ENCODE measurements at places on chromosomes 3 and 15.

- no peak for DNase-seq
Observed at GRCh38 chr15:56028430-56028829, 35.0 kb upstream of the NEDD4 start.

DNA sequence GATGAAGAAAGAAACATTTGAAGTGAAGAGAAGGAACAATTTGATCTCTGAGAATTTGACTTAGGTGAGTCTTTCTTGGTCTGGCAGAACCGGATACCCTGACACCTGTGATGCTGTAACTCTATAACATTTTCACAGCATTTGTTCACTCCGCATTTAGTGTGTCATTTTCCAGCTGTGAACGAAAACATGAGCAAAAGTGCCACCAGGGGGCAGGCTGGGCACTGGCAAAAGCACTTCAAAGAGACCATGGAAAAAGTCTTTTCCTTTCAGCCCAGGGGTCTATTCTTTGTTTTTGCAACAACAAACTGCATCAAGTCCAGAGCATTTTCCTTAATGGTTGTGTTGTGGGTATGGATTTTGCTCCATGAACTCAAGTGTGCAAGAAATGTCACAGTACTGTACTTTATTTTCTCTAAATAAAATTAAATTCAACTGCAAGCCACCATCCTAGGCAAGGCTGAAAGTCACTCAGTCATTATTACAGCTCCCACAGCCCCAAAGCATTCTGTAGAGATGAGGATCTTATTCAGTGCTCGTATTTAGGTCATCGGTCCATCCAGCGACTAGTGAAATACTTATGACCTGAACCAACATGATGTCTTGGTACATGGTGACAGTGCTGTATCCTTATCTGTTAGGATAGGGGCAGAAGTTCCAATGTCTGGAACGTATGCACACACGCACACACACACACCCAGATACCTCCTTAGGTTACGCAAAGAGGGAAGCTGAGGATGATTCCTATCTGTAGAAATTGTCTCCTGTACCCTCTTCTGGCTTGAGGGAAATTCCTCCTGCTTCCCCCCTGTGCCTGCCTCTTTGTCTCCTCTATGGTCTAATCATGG is 125.5 kb downstream of the GADL1 start:
- peak; percentile 64 for DNase-seq

DNA sequence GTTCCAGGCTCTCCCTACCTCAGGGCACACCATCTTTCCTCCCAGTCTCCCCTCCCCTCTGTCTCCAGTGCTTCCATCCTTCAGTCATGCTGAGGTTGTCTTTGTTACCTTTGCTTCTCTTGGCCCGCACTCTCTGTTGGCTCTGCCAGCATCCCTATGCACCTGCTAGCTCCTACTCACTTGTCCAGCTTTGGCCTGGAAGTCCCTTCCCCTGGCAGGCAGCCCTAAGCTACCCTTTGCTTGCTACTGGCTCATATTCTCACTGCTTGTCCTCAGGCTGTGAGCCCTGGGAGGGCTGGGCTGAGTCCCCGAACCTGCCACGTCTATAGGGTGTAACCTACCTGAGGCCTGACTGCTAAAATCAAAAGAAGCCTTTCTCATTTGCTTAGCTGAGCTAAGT is 122.7 kb downstream of the PGPEP1L start:
- DNase-seq: no peak

DNA sequence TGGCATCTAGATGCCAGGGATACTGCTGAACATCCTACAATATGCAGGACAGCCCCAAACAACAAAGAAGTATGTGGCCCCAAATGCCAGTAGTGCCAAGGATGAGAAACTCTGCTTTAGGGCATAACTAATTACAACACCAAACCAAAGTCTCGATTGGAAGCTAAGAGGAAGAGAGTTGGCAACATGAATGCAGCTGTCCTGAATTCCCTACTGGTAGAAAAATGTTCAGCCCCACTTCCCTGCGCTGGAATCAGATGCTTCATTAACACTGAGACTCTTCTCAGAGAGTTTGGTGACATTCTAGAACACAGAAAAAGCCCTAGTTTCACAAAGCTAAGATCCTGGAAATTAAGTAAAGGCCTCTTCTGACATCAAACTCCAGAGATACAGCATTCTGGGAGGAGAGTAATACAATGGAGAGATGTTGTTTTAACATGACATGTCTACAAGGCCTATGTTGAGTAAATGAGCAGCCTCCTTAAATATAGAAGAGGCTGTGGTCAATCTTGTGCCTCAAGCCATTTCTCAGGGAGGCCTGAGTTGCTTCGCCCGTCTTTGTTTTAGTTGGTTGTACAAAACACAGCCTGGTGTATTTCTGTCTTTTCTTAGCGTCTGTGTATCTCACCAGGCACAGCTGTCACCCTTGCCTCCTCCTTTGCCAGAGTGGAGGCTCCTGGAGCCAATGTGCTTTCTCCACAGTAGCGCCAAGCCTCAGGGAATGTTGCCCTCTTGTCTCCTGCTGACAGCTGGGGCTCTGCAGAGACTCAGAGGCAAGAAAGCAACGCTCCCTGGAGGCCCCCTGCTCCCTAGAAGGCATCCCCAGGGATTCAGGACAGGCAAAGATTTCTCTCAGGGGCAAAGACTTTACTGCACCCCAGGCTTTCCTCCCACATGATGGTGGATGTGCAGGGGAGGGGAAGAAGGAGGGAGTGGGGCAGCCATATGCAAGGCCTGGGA is 25.1 kb upstream of the CTNNB1 start:
- no peak for DNase-seq

GRCh38 chr3:129651435-129652202 is 45.1 kb upstream of the PLXND1 start:
- no peak for DNase-seq

GRCh38 chr15:39661776-39662175 is 80.9 kb downstream of the THBS1 start:
- no peak for DNase-seq

- DNase-seq: no peak
Observed at GRCh38 chr3:57559526-57559925, 3.5 kb downstream of the PDE12 start.

DNA sequence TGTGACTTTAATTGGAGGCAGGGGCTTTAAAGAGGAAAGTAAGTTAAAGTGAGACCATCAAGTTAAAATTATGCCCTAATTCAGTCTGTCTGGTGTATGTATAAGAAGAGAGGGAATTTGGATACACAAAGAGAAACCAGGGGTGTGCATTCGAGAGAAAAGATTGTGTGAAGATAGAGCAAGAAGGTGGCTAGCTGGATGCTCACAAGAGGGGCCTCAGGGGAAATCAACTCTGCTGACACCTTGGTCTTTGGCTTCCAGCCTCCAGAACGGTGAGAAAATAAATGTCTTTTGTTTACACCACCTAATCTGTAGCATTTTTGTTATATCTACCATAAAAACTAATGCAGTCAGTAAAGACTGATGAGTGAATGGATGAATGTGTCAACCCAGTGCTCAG is 907.3 kb upstream of the CFAP20DC start:
- no peak for DNase-seq

- no peak for DNase-seq
Observed at GRCh38 chr3:120098710-120099109, 4.5 kb upstream of the GSK3B start.

GRCh38 chr3:133066026-133066425 is 27.8 kb downstream of the TMEM108 start:
- no peak for DNase-seq

GRCh38 chr3:127124120-127124519 is 68.8 kb upstream of the PRR23E start:
- no peak for DNase-seq

DNA sequence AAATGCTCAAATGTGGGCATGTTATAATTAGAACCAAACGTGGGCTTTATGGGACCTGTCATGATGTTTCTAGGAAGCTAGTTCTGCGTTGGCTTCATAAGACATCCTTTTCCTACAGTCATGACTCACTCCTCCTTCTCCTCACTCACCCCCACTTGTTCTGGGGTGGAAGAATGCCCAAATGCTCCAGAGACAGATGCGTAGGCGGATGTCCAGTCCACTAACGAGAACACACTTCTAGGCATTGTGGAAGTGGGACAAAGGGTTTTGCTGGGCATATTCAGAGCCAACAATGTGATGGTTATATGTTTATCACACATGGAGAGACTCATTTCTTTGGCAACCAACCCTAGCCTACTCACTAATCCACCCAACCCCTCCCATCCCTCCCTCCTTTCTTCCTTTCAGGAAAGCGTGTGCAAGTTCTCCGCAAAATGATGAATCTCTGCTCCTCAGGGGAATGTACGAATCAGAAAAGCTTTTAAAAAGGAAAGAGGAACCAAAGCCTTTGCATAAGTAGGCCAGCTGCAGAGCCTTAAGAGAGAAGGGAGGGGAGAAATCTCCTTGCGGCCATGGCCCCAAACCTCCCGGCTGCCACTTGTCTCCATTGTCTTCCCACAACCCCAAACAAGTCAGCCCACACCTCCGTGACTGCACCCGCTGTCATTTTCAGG is 123.0 kb upstream of the SPRED1 start:
- peak; percentile 13 for DNase-seq

DNA sequence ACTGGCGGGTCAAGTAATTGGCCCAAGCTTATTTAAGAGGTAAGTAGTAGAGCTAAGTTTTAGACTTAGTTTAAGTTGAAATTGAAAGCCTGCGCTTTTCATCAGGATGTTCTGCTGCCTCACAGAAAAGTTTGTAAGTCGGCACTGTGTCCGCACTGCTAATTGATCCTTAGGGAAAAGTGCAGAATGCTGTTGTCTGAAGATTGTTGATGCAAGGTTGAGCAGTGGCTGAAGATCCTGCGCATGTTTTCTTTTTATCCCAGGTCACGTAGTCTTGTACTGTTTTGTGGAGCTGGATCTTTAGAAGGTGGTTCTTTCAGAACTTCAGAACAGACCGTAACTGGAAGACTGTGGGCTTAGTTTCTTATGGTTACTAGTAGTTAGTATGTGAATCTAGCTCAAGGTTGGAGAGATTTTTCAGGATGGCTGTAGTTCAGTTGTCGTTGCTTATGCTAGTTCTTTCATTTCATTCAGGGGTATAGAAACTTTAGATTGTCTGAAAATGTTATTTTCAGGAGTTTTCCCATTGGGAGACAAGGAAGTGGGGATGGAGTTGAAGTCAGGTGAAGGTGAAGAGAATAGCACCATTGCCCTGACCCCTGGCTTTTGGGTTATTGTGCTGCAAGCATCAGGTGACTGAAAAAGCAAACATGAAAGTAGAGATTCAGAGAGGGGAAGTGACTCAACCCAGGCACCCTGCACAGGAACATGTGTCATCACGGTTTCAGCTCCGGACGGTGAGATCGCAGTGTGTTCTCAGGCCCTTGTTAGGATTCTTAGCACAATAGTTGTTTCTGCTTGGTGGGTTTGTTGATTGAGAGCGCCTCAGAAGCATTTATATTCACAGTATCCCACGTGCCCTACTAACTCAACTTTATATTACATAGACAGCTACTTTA is 32.8 kb downstream of the AKAP13 start:
- DNase-seq: peak; percentile 83

- DNase-seq: no peak
Observed at GRCh38 chr3:30951826-30952225, 57.4 kb upstream of the GADL1 start.

DNA sequence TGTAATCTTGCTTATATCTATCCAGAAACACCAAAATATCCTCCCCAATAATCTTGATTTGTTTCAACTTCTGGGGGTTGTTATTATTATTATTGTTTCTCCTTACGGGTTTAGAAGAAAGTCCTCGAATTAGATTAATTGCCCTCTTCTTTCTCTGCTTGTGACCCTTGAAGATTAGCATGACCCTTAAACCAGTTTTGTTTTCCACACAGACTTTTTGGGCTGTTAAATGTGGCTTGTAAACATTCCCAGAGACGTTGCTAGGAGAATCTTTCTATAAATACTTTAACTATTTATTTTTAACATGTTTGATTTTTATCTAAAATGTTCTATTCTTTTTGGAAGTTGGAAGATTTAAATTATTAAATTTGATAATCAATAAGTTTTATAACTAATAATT is 4.3 kb upstream of the SUCNR1 start:
- no peak for DNase-seq

GRCh38 chr3:47444103-47444502 is 31.6 kb downstream of the SCAP start:
- no peak for DNase-seq

DNA sequence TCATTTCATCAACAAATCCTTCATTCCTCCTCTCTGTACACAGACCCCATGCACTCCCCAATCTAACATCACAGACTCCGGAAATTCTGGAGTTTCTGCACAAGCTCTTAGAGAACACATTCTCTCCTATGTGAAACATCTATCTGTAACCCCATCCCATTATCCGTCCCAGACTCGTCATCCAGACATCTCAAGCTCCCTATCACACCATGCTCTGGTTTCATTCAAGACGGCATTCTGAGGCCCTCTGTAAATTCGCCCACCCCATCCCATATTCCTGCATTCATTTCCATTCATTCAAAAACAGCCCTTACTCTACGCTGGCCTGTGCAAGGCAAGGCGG is 575 bp downstream of the LEO1 start:
- no peak for DNase-seq

DNA sequence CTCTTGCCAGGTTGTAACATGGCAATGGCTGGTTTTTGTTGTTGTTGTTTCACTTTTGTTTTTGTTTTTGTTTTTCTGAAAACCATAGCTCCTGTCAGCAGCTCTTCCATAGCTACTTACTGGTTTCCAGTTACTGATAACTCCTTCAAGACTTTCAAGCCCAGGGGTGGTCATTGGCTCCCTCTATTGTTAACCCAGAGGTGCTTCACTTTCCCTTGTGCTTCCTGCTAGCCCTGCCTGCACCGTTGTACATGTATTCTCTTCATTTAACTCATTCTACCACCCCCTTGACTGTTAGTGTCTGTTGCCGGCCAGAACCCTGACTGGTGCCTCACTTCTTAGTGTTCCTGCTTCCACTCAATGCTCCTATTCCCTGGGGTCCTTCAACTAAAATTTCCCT is 4.2 kb upstream of the TRAT1 start:
- peak; percentile 69 for DNase-seq

DNA sequence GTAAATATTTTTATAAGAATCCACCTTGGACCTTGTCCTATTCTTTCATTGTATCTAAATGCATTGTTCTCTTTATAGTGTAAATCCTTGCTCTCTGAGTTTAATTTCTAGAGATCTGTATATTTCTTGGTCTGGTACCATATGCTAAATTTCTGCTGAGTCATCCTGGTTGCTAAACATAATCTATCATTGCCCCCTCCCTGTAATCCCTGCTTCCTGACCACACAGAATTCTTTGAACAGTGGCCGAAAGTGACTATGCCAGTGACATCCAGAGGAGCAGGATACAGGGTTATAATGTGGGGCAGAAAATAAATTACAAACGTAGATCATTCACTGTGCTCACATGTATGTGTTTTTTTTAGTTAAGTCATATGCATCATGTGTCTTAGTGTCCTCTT is 143.1 kb downstream of the DIPK2A start:
- no peak for DNase-seq

DNA sequence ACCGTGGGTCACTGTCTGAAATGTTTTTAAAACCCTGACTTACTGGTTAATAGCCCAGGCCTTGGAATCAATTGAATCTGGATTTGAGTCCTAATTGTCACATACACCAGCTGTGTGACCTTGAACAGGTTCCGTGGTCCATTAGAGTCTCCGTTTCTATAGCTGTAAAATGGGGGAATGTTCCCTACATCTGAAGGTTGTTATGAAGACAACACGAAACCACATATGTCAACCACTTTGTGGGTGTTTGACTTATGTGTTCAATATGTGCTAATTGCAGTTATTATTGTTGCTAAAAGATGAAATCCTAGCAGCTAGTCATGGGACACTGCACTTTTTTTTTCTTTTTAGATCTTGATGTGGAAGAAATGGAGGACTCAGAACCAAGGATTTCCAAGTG is 35.3 kb downstream of the ZBTB38 start:
- DNase-seq: no peak

Data from stimulated activated CD4-positive, alpha-beta T cell treated with anti-CD3 and anti-CD28 coated beads, Interleukin-1b, Interleukin-23, amount 100 ng/mL, for 48 hours (primary cell).